ENCODE measurements at places on chromosomes 4 and X.

DNA sequence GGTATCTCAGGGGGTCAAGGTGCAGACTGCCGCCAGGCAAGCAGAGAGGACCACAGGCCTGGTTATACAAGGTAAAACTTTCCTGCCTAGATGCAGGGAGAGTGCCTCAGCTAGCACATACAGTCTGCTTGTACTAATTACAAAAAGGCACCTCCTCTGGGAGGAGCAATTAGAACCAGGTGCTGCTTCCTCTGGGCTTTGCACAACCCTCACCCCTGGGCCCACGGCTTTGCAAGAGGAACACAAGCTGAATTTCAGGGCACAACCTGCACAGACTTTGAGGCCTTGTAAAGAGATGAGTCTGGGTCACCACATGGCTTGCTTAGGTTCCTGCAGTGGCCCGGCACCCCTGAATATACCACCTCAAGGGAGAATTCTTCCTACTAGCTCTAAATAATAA is 9.2 kb upstream of the CITED1 start:
- no peak for DNase-seq

GRCh38 chrX:144810539-144810938 is 436.8 kb upstream of the SPANXN1 start:
- DNase-seq, result no peak

GRCh38 chrX:7077241-7078230 is 70.0 kb upstream of the STS start:
- no peak for DNase-seq

DNA sequence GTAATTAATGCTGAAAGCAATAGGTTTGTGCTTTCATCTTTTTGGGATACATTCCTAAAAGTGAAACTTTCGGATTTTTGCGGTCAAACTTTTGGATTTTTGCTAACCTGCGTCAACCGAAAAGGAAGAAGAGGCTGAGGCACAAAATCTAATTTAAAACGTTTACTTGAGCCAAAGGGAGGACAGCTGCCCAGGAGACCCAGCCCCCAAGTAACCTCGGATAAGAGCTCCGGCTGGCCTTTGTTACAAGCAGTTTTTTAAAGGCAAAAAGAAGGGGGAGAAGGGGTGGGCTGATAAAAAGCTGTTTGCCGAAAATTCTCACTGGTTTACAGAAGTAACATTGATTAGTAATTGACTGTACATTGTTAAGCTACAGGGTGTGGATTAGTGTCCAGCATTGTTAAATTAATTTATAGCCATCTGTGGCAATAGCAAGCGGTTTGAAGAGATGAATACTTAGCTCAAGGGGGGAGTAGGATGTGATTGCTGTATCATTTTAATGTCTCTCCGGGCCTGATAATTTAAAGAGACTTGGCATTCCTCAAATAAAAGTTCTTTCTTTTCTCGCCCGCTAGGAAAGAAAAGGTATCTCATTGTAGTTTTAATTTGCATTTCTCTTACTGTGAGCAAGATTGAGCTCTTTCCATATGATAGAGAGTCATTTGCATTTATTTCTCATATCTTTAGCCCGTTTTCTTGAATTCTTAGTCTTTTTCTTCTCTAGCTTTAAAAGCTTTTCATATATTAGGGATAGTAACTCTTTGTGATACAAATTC is 59.1 kb upstream of the USP9X start:
- DNase-seq, result no peak

- DNase-seq, result no peak
Observed at GRCh38 chrX:31114858-31115257, 43.0 kb upstream of the FTHL17 start.

DNA sequence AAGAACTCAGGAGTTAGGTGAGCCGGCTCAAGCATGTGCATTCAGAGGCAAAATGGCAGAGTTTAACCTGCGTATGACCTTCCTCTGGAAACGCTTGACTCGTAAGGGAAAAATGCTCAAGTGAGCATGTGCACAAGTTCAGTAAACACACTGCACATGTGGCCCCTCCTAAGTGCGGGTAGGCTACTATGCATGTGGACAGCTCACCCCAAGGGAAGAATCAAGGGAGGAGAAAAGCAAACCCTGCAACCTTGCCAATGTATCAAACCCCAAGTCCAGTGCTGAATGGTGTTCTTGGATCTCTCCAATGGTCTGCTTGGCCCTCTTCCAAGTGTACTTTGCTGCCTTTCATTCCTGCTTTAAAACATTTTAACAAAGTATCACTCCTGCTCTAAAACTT is 407.1 kb downstream of the ADAM29 start:
- peak; percentile 32 for DNase-seq

DNA sequence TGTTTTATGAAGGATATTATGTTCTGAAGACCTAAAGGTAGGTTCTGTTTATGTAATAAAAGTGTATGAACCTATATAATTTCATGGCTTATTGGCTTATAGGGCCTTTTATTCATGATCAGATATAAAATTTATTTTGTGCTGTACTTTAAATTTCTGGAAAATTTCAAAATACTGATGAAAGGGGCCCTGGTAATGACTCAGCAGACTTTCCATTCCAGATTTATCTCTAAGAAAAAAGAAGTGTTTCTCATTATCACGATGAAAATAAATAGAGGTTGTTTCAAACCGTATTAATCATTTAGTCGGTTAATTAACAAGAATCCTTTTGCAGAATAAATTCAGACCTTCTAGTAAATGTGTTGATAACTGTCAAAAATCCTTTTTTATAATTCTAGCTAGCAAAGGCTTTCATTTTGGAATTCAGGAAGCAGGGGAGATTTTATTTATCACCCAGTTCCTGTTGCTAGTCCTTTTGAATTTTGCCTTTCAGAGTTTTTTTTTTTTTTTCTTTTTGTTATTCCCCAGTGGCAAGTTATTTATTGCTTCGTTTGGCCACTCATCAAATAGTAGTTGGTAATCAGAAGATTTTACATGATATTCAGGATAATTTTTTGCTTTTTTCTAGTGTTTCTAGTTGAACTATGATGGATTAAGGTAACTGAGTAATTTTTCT is 5.4 kb upstream of the TAPT1 start:
- no peak for DNase-seq

DNA sequence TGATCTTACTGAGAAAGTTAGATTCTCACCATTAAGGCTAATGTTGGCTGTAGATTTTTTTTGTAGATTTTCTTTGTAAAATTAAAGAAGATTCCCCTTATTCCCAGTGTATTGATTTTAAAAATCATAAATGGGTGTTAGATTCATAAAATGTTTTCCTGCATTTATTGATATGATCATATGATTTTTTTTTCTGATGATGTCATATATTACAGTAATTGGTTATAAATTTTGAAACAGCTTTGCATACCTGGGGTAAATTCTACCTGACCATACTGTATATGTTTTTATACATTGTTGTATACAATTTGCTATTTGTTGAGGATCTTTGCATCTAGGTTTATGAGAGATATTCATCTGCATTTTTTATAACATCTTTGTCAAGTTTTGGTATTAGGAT is 880.3 kb upstream of the GRIA3 start:
- DNase-seq, result no peak

GRCh38 chr4:18689308-18690115 is 668.0 kb upstream of the LCORL start:
- DNase-seq, result peak; percentile 76

GRCh38 chr4:181161669-181162068 is 1081.5 kb upstream of the TENM3 start:
- DNase-seq, result no peak

- no peak for DNase-seq
Observed at GRCh38 chrX:41677183-41678060, 11.4 kb upstream of the GPR34 start.

DNA sequence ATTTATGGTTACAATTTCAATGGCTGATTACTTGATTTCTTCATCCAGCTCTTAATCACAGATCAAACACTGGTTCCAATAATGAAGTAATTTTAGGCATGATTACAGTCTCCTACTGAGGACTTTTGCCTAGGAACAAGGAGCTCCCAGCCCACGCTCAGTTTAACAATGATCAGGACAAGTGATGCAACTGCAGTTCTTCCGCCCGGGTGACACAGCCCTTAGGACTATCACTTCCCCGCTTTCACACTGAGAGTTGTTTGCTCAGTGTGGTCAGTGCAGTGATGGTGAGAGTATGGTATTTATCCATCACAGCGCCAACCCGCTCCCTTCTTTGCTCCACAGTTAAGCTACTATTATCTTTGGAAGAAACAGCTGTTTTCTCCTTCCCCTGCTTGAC is 203.2 kb upstream of the MBNL3 start:
- no peak for DNase-seq

- DNase-seq, result no peak
Observed at GRCh38 chr4:57355101-57355665, 245.0 kb upstream of the IGFBP7 start.

Measured in femur (tissue), 1 donor.